ENCODE measurements at places on chromosomes 7 and 10.
A peak's percentile ranks its signal among the peaks of the same experiment; 100 is the strongest.

- no peak for DNase-seq
These were observed 87.4 kb upstream of the PIP4K2A start for GRCh38 chr10:22801785-22802184.

GRCh38 chr10:91541481-91541880, 91.4 kb downstream of the PPP1R3C start:
- no peak for DNase-seq

GRCh38 chr7:16083931-16084330, 337.4 kb downstream of the CRPPA start:
- no peak for DNase-seq

DNA sequence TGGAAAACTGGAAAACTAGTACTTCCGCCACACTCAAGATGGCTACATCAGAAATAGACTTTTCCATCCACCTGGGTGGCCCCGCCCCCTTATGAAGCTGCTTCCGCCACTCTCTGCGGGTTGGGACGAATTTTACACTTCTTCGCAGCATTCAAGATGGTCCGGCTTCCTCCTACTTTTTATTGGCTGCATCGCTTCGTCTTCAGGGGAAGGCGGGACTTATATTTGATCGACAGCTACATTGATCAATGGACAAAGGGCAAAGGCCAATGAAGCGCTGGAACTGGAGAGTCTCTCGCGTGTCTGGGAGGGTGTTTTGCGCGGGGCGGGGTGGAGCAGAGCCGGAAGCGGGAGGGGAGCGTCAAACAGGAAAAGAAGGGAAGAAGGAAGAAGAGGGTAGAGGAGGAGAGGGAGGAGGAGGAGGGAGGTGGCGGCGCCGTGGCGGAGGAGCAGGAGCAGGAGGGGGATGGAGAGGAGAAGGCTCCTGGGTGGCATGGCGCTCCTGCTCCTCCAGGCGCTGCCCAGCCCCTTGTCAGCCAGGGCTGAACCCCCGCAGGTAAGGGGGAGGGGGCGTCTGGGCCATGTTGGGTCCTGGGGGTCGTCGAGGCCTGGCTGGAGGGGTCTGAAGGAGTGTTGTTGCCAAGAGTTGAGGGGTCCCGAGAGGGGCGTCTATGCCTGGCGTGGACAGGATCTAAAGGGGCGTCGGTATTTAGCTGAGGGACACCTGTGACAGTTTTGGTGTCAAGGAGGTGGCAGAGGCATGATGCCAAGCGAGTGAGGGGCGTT, at the start of gene WBP1L:
Gene WBP1L, plus strand, starts transcription at position 361 of the 786 bp plus-strand sequence. Its CDS starts 106 bp downstream, at position 467.
- DNase-seq = peak; percentile 98

DNA sequence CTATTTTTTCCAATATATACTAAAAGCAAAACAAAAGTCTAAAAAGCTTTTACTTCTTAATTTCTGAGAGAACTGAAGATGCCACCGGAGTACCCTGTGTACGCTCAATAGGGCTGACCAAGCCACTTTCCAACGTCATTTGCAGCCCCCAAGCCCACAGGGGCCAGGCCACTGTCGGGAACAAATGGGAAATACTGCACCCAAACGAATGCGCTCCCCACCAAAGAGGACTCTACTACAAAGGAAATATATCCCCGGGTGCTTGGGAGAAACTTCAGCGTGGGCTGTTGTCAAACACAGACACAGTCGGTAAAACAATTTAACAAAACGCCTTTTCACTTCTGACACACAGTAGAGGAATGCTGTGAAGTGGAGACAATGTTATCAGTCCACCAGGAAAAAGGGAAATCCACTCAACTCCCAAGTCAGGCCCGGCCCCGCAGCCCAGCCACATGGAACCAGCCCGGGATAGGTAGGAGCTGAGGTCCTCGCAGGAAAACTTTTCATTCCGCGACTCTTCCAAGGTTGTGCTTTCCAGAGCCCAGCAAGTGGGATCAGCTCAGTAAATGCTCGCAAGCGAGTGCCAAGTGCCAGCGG, 1.4 kb downstream of the PARD3 start:
- DNase-seq = no peak
